ENCODE measurements at places on chromosomes 16 and 17. TPM values are rescaled to one million over a fixed set of nuclear protein-coding genes. Genes with fewer than 3 reads are reported as not detected.

The CHST4 gene
- not detected for total RNA-seq

The SPATA32 gene
- 0.43 TPM for total RNA-seq

The SLC4A1 gene
- not detected for total RNA-seq

The KLHL11 gene
- total RNA-seq, result 29.0 TPM

The TAC4 gene
- total RNA-seq, result not detected

The CBX2 gene
- not detected for total RNA-seq

The RAD51D gene
- 27.0 TPM for total RNA-seq

The UTS2R gene
- not detected for total RNA-seq

- H3K36me3 ChIP-seq, result no peaks in the 10 kb centered on the region
- no peak for DNase-seq
- H3K27ac ChIP-seq, result no peak overlapping the region
- H3K27me3 ChIP-seq, result no peaks in the 10 kb centered on the region
- H3K4me1 ChIP-seq, result no peaks in the 10 kb centered on the region
Measured at GRCh38 chr16:67790071-67790470, 16.3 kb downstream of the RANBP10 start.

GRCh38 chr17:49688848-49689247 is 11.0 kb upstream of the SPOP start:
- H3K36me3 ChIP-seq, result no peaks in the 10 kb centered on the region
- no peaks in the 10 kb centered on the region for H3K27me3 ChIP-seq
- H3K4me1 ChIP-seq, result peaks cover 20% of the 10 kb centered on the region
- H3K4me3 ChIP-seq, result no peak overlapping the region

DNA sequence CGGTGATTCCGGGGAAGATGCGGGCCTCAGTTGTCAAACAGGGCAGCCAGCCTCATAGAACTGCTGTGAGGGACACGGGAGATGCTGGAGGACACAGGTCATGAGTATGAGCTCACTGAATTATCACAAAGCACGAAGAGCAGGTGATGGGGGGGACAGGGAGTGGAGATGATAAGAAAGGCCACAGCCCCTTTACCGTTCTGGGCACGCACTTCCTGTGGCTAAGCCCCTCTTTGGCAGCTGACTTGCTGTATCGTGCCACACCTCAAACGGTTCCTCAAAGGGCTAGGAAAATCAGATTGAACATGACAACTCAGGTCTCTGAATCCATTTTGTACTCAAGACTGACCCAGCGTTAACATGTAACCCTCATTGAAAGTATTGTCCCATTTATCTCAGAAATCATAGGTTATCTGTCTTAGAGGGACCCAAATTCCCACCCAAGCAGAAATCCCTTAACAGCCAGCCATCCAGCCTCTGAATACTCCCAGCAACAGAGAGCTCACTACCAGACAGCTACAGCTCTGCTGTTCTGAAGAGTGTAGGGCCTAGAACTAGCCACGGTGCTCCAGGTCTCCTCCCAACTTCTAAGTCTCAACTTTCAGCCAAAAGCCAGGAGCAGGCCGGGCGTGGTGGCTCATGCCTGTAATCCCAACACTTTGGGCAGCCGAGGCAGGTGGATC is 5.0 kb upstream of the SRL start:
- no peaks in the 10 kb centered on the region for H3K4me1 ChIP-seq
- DNase-seq, result no peak
- H3K4me3 ChIP-seq, result no peak overlapping the region
- no peak overlapping the region for H3K27ac ChIP-seq

DNA sequence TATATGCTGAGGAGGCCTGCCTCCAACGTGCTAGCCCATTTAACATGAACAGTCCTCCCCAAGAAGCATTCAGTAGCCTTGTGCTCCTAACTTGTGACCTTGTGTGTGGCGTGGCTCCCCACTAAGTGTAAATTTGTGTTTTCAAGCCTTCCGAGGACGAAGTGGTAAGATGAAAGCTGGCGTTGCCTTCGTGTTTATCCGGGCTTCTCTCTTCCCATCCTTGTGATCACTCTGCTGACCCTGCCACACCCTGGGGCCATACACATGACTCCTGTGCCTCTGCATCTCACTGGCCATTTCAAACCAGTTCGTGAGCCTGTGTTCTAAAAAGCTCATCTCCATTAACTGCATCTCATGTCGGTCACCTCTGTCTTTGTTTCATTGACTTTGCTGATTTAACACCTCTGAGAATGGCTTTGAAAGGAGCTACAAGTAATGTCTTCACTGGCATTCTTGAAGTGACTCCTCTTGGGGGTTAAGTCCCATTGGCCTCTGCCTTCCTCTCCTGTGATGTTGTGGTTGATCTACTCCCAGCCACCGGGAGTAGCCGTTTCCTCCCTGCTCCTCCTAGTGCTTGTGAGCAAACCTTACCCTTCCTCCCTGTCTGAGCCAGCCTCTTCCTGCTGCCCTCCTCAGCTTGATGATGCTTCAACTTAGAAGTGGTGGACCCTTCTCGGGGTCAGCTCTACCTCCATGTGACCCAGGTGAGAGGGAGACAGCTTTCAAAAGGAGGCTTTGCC is 27.4 kb upstream of the NAGLU start:
- no peak for DNase-seq
- H3K36me3 ChIP-seq, result no peaks in the 10 kb centered on the region
- peaks cover 2% of the 10 kb centered on the region for H3K27me3 ChIP-seq
- no peak overlapping the region for H3K4me3 ChIP-seq
- H3K4me1 ChIP-seq, result no peaks in the 10 kb centered on the region

- H3K4me3 ChIP-seq, result no peak overlapping the region
- H3K36me3 ChIP-seq, result no peaks in the 10 kb centered on the region
- no peaks in the 10 kb centered on the region for H3K27me3 ChIP-seq
Measured at GRCh38 chr16:50498431-50499155, 49.6 kb upstream of the NKD1 start.

DNA sequence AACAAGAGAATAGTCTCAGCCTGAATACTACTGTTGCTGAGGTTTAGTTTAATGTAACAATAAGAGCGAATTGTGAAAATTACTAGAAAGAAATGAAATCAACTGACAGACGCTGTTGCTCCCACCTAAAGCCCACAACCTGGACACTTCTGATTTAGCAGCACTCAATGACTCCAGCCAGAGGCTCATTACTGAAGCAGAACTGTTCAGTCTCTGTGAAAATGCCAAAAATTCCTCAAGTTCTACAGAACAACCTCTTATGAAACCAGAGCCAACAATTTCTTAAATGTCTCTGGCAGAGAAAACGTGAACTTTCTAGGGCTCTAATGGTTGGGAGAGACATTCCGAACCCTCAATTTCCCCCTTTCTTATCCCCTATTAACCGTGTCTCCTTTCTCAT is 9.9 kb downstream of the PSME3IP1 start:
- H3K4me1 ChIP-seq, result no peaks in the 10 kb centered on the region
- no peak for DNase-seq
- H3K27ac ChIP-seq, result no peak overlapping the region

- no peaks in the 10 kb centered on the region for H3K4me1 ChIP-seq
- no peak for DNase-seq
- H3K27ac ChIP-seq, result no peak overlapping the region
- H3K36me3 ChIP-seq, result peaks cover 44% of the 10 kb centered on the region
Measured at GRCh38 chr16:68166264-68166663, 69.7 kb downstream of the ESRP2 start.

DNA sequence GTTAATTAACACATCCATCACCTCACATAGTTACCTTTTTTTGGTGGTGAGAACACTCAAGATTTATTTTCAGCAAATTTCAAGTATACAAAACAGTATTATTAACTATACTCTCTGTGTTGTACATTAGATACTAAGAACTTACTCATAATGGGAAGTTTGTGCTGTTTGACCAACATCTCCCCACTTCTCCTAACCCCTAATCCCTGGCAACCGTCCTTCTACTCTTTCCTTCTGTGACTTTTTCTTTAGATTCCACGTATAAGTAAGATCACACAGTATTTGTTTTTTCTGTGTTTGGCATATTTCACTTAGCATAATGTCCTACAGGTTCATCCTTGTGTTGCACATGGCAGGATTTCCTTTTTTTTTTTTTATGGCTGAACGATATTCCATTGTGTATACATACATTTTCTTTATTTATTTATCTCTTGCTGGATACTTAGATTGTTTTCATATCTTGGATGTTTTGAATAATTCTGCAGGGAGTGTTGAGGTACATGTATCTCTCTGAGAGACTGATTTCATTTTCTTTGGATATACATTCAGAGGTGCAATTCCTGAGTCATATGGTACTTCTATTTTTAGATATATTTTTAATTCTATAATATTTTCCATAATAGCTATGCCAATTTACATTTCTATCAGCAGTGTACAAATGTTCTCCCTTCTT is 19.0 kb downstream of the PPM1D start:
- no peak overlapping the region for H3K4me3 ChIP-seq
- no peak overlapping the region for H3K27ac ChIP-seq
- H3K4me1 ChIP-seq, result no peaks in the 10 kb centered on the region
- no peaks in the 10 kb centered on the region for H3K27me3 ChIP-seq
- H3K36me3 ChIP-seq, result no peaks in the 10 kb centered on the region

- peak overlapping the region; percentile 83 for H3K27ac ChIP-seq
- no peak for DNase-seq
- peak overlapping the region; percentile 71 for H3K4me3 ChIP-seq
- peaks cover 43% of the 10 kb centered on the region for H3K4me1 ChIP-seq
Measured at GRCh38 chr16:30874244-30874820, 19.5 kb downstream of the BCL7C start.

DNA sequence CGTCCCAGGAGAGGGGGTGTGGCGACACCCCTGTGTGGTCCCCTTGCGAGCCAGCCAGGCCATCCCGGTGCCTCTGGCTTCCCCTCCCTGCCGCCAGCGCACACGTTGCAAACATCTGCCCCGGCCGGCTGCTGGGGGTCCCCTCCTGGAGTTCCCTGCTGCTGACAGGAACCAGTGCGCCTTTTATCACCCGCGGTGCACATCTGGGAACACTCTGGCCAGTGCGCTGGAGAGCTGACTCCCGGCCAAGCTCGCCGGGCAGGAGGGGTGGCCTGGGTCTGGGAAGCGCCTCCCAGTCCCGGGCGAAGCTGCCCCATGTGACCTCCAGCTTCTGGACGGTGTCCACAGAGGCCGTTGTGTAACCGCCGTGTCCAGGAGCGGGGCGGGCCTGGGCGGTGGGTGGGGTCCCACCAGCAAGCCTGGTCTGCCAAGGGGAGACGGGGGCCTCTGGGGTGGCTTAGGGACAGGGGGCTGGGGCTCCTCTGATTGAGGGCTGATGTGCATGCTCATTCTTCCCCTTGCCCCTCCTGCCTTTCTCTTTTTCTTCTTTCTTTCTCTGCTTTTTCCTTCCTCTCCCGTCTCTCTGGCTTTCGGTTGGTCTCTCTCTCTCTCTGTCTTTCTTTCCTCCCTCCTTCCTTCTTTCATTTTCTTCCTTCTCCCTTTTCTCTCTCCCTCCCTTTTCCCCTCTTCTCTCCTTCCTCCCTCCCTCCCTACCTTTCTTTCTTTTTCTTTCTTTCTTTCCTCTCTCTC is 25.2 kb upstream of the CIBAR2 start:
- H3K4me3 ChIP-seq, result no peak overlapping the region
- H3K36me3 ChIP-seq, result no peaks in the 10 kb centered on the region
- H3K27ac ChIP-seq, result no peak overlapping the region

- DNase-seq, result no peak
- H3K27me3 ChIP-seq, result no peaks in the 10 kb centered on the region
- H3K36me3 ChIP-seq, result no peaks in the 10 kb centered on the region
- H3K4me3 ChIP-seq, result no peak overlapping the region
Measured at GRCh38 chr16:54353097-54353496, 66.5 kb upstream of the IRX3 start.

- H3K27me3 ChIP-seq, result no peaks in the 10 kb centered on the region
- no peaks in the 10 kb centered on the region for H3K4me1 ChIP-seq
- H3K36me3 ChIP-seq, result no peaks in the 10 kb centered on the region
- no peak overlapping the region for H3K4me3 ChIP-seq
- DNase-seq, result no peak
Measured at GRCh38 chr16:64365448-64365931, 756.4 kb downstream of the CDH11 start.

DNA sequence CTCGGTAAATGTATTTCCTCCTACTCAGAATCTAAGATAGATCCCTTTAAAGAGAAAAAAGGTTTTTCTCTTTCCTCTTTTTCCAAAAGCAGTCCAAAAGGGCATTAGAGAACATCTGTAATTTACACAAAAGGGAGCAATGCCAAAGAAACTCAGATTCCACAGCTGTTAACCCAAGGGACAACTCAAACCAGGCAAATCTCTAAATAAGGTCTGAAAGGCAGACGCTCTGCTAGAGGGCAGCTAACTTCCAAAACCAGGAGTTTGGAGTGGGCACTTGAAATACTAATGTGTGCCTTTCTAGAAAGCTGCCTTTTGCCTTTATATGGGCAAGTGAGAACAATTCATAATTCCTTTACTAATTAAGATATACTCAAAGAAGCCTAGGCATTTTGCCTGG is 435.7 kb downstream of the ZFHX3 start:
- H3K4me3 ChIP-seq, result no peak overlapping the region
- no peaks in the 10 kb centered on the region for H3K27me3 ChIP-seq
- no peaks in the 10 kb centered on the region for H3K36me3 ChIP-seq
- H3K4me1 ChIP-seq, result no peaks in the 10 kb centered on the region

GRCh38 chr17:76241691-76242255 is 1.5 kb upstream of the RNF157 start:
- peaks cover 30% of the 10 kb centered on the region for H3K4me1 ChIP-seq
- H3K27ac ChIP-seq, result no peak overlapping the region
- H3K4me3 ChIP-seq, result no peak overlapping the region
- peaks cover 20% of the 10 kb centered on the region for H3K27me3 ChIP-seq

GRCh38 chr17:19720631-19721426 is 4.4 kb upstream of the SLC47A2 start:
- DNase-seq, result no peak
- no peak overlapping the region for H3K27ac ChIP-seq
- H3K4me3 ChIP-seq, result no peak overlapping the region
- no peaks in the 10 kb centered on the region for H3K27me3 ChIP-seq

DNA sequence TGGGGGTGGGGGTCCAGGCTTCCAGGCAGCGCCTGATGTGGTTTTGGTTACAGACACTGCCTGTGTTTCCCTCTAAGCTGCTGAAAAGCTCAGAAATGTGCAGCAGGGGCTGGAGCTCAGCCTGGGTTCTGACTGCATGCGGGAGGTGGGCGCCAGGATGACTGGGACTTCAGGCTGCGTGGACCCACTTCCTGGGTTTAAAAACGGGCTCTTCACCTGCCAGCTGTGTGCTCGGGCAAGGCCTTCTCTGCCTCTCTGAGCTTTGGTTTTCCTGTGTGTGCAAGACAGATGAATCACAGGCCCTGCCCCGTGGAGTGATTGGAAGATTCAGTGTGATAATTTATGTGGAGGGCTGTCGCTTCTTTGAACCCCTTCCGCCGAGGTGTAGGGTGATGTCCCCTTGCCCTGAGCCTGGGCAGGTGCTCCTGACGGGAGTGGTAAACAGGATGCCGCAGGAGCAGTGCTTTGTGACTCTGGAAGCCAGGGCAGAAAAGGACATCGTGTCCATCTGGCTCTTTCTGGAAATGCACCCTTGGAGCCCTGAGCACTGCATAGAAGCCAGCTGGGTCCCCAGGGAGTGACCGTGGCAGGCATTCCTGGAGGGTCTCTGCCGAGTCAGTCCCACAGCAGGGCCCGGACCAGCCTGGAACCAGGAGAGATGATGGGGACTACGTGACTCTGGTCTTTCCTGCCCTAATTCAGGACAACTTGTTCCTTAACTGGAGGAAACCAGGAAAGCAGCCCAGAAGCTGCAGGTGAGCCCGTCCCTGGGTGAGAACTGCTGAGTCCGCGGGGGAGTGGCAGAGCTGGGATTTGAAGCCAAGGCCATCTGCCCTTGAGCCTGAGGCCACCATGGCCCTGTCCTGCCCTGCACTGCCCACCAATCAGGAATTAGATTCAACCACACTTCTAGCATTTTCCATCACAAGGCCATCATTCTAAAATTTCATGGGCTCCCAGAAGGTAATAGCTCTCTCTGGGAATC is 28.5 kb upstream of the SLC7A5 start:
- H3K36me3 ChIP-seq, result no peaks in the 10 kb centered on the region
- peak; percentile 65 for DNase-seq
- no peak overlapping the region for H3K27ac ChIP-seq
- peaks cover 43% of the 10 kb centered on the region for H3K4me1 ChIP-seq
- H3K4me3 ChIP-seq, result no peak overlapping the region
